ENCODE measurements at places on chromosomes 1 and 21. TPM values are rescaled to one million over a fixed set of nuclear protein-coding genes. Genes with fewer than 3 reads are reported as not detected.

GRCh38 chr1:94000510-94001282, 91.5 kb upstream of the GCLM start:
- DNase-seq, result no peak

DNA sequence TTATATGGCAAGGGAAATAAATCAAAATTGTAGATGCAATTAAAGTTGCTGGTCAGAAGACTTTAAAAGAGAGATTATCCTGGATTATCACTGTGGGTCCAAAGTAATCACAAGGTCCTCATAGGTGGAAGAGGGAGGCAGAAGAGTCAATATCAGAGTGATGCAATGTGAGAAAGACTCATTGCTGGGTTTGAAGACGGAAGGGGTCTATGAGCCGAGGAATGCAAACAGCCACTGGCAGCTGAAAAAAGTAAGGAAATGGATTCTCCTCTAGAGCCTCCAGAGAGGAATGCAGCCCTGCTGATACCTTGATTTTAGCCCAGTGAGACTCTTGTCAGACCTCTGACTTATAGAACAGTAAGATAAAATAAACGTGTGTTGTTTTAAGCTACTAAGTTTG, 59.8 kb upstream of the MUTYH start:
- DNase-seq, result no peak

GRCh38 chr21:32412162-32413014, at the start of gene EVA1C:
Gene EVA1C, plus strand, starts transcription at chr21:32412706. Its CDS starts 148 bp downstream, at chr21:32412854.
- peak; percentile 85 for DNase-seq

DNA sequence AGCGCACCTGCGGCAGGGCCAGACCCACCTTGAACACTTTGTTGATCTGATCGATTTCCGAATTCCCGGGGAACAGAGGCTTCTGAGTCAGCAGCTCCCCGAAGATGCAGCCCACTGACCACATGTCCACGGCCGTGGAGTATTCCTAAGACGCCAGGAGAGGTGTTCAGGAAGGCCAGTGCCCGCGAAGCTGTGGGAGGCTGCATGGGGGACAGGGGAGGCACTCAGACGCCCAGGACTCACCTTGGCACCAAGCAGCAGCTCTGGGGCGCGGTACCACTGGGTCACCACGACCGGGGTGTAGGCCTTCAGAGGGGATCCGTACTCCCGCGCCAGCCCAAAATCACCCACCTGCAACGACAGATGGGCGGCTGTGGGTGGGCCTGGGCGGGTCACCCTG, 11.2 kb upstream of the SLC35E2B start:
- no peak for DNase-seq

DNA sequence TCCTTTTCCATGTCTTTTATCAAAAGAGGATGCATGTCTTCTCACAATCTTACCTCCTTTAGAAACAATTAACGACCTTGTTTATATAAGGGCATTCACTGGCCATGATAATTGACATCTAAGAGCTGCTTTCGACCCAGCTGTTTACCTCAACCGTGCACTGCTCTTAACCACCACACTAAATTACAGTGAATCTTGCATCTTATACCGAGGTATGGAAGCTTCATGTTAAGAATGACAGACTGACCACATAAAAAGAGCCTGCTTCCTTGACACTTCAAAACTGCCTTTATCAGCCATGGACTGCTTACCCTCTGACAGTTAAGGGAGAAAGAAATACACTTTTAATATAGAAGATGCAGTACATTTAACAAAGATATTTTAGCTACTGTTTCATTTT, 301.7 kb upstream of the LYPLAL1 start:
- no peak for DNase-seq

DNA sequence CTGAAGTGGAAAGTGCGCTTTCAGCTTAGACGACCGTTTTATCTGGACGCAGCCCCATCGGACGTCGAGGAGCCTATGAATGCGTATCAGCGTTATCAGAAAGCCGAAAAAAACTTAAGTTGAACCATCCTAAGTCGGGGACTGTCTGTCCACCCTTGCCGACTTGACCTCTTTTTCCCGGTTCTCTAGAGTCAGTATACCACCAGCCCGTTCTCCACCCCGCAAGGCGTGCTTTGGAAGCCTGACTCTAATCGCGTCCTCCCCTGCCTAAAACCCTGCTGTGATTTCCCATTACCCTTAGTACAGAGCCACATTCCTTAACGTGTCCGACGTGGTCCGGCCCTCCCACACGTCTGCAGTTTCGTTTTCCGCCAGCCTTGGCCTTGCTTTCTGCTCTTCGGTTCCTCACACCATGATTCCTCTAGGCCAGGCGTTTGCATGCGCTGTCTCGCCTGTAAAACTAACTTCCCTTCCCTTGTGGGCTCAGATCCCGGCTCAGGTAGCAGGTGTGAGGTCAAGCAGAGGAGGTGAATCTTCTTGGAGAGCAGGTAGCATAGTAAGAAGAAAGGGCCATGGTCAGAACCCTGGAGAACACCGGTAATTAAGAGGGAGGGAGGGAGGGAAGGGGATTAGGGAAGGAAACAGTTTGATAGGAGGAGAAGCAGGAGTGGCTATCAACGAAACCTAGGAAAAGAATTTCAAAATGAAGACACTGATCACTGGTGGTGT, 865 bp downstream of the ADPRS start:
- DNase-seq, result no peak

GRCh38 chr1:200166411-200166810, 138.9 kb downstream of the NR5A2 start:
- DNase-seq, result no peak

DNA sequence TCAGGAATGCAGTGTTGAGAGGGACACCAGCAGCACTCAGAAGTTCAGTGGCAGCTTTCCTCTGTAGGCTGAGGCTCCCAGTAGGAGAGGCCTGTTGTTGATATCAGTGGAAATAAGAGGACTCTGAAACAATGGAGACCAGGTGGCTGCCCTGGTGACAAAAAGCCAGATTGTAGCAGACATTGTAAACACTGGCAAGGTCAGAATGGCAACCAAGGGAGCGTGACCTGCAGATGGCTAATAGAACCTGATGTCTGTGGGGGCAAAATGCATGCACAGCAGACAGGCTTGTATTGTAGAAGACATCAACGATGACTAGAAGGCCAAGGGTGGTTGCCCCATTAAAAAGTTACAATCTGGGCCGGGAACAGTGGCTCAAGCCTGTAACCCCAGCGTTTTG, 53.1 kb upstream of the GPR37L1 start:
- no peak for DNase-seq

DNA sequence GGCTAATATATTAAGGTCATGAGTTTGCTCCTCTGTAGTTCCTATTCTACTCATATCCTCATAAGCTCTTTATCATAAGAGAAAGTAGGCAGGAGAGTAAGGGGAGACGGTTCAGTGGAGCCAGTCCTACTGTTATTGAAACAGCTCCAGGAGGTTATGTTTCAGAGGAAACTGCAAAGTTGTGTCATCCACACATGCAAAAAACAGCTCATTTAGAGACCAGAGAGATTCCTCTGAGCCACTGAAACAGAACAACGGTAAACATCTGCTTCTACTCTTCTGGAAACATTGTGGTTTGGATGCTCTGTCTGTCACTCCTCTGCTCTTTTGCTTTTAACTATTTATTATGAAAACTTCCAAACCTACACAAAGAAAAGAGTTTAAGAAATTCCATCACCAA, 66.3 kb upstream of the PPP2R5A start:
- DNase-seq, result no peak

DNA sequence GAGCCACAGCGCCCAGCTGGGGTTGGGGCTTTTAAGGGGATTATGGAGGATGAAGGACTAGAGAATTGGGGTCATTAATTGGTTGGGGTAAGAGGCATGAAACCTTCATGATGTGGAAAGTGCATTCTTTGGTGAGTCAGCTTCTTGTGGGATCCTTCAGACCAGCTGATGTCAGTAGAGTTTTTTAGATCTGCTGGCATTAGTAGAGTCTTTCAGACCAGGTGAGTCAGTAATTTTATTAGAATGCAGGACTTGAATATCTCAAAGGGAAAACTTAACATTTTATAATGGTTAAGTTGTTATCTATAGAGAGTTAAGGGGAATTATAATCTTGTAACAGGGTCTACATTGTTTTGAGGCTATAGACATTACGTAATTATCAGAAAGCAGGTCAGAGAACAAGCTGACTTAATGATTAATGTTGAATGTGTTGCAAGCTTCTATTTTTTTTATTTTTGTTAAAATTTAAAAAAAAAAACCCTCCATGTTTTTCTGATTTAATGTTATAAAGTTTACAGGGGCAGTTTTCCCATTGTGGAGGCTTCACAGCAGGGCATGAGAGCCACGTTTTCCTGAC, 160.9 kb upstream of the FMN2 start:
- DNase-seq, result no peak

- no peak for DNase-seq
Observed at GRCh38 chr1:216794586-216794985, 71.4 kb upstream of the ESRRG start.

GRCh38 chr1:40130892-40131291, 30.3 kb upstream of the RLF start:
- no peak for DNase-seq

DNA sequence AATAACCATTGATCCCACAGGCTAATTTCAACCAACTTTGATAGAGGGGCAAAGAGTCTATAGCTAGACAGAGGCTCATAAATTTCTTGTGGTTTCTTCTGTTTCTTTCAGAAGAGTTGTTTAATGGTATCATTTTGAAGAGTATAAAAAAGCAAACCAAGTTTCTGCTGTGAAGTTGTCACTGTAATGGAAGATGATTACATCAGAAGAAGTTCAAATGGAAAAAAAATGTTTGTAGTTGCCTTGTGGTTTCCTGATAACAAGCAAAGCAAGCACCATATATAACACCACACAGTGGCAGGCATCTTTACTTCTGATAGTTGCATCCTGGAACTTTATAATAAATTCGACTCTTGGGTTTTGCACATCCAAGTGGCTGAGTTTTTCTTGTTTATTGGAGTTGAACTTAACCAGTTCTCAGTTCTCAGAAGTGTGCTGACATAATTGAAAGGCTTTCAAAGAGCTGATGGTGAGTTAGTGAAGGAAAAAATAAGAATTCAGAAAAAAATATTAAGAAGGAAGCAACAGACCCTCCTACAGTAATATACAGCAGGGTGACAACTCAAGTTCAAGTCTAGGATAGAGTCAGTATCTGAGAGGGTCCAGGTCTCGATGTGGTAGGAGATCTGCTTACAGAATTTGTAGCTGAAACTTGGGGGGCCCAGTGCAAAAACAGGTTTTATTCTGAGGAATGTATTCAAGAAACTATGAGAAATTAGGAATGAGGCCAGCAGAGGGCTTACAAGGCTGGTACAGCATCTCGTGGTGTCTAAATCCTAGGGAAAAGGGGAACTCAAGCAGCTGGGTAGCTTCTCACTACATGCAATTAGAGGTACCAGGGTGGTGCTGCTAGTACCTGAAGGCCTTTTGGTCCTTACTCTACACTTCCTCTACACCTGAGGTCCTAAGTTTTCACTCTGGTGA, 123.5 kb downstream of the CRB1 start:
- peak; percentile 81 for DNase-seq

DNA sequence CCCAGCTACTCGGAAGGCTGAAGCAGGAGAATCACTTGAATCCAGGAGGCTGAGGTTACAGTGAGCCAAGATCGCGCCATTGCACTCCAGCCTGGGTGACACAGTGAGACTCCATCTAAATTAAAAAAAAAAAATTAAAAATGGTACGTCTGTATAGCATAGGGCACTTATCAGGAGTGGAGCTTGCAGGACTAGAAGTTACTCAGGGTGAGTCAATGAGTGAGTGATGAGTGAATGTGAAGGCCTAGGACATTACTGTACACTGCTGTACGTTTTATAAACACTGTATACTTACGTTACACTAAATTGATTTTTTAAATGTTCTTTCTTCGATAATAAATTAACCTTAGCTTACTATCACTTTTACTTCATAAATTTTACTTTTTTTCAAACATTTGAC, 183.6 kb downstream of the NR5A2 start:
- no peak for DNase-seq

GRCh38 chr1:25482211-25482610, 51.5 kb downstream of the MACO1 start:
- DNase-seq, result no peak

GRCh38 chr21:15080526-15080925, 15.7 kb upstream of the NRIP1 start:
- DNase-seq, result no peak

- DNase-seq, result no peak
Observed at GRCh38 chr1:16173447-16174260, 17.8 kb upstream of the EPHA2 start.

Gene HES2
- not detected for total RNA-seq

Gene GPR161
- total RNA-seq, result not detected

Gene LHX4
- not detected for total RNA-seq

Gene CRYAA
- not detected for total RNA-seq

Gene FAM131C
- total RNA-seq, result not detected

Measured in CD4-positive, alpha-beta memory T cell (primary cell).